Activated gamma-delta T cell (primary cell): ENCODE measurements at places on chromosomes 11 and 22.

DNA sequence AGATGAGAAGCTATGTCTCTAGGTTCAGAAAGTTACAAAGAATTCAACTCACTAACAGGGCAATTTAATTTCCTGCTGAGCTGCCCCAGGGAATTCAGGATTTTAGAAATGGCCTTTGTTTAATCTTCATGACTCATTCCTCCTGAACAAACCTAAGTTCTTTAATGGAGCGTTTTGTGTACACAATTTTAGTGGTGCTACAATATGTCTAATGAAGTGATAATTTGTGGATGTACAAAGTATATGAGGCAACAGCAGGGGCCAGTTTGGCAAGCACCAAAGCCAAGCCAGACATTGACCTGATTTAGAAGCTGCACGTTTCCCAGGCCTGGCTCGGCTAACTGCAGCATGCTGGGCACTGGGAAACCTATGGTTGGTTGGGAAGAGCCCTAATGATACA, 34.4 kb upstream of the HEPHL1 start:
- DNase-seq, result no peak

DNA sequence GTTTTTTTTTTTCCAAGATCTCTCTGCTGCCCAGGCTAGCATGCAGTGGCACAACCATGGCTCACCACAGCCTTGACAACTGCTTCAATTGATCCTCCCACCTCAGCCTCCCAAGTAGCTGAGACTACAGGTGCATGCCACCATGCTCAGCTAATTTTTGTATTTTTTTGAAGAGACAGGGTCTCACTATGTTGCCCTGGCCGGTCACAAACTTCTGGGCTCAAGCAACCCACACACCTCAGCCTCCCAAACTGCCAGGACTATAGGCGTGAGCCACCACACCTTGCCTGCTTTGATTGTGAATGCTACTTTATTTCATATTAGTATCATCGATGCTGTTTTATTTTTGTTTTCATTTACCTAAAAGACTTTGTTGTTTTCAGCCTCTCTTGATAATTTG, 81.5 kb upstream of the GNAZ start:
- no peak for DNase-seq

GRCh38 chr11:132586801-132587200, 945.5 kb downstream of the OPCML start:
- no peak for DNase-seq

GRCh38 chr11:1892116-1892515, 421 bp upstream of the PRR33 start:
- DNase-seq, result no peak

GRCh38 chr11:1779034-1779805, 15.5 kb upstream of the CTSD start:
- no peak for DNase-seq

GRCh38 chr11:40877981-40878380, 581.5 kb downstream of the LRRC4C start:
- DNase-seq, result no peak

DNA sequence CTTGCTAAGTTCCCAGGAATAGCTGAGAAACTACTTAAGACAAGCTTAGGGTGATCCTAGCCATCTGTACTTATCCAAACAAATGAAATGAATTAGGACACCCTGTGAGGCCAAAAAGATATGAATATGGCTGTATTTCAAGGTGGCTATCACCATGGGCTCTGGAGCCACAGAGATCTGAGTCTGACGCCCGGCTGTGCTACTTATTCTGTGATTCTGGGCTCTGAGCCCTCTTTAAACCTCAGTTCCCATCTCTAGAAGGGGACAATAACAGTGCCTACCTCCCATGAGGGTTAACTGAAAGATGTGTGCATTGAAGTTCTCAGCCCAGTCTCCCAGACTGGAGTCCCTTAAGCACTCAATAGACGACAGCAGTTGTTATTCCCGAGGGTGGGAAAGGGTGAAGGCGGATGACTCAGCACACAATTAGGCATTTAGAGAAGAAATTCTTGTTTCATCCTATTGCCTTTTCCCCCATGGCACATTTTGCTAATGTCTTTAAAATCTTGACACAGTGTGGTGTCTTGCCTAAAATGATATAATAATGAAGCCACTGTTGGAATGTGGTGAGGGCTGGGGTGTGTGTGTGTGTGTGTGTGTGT, 132.5 kb downstream of the ADAMTS15 start:
- DNase-seq, result no peak

GRCh38 chr11:95853138-95853537, 62.8 kb downstream of the CEP57 start:
- DNase-seq, result no peak

DNA sequence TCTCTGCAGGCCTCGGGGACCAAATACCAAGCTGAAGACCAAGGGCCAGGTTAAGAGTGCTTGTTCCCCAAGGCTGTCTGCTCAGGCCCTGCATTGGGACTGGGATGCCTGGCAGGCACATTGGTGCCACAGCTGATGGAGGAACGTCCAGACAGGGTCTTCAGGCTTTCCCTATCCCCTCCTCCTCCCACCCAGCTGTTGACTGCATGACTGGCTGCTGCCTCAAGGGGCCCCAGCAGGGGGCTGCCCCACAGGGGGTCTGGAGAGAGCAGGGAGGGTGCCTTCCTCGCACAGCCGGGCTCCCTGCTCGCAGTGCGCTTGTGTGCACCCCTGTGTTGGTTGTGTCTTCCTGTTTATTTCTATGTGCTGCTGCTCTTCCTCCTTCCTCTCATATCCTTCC, 9.9 kb downstream of the RCOR2 start:
- no peak for DNase-seq

- DNase-seq, result no peak
Observed at GRCh38 chr11:76740772-76741171, 42.4 kb upstream of the TSKU start.

DNA sequence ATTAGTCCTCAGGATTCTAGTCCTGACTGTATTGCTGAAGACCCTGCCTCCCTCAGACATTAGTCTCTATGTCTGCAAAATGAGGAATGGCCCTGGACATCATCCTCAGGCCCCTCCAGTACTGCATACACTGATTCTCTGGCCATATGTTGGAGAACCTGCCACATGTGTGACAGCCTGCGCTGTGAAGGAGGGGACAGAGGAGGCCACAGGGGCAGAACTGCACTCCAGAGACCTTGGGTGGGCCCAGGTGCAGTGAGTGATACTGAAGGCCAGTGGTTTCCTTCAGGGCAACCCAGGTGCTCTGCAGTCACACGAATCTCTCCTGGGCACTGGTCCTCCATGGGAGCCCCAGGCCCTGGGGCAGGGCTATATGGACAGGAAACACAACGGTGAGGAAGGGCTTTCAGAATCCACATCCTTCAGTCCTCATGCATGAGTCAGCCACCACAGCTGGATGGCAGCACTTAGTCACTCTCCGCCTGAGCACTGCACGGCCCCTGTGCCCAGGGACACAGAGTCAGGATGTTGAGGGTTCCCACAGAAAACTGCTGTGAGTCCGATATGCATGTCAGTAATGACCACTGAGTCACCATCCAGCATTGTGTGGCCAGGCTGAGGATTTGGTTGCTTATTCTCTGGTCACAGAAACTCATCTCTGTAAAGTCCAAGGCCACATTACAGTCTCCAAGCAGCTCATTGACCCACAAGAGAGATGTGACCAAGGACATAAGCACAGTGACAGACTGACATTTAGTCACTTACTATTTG, 39.7 kb downstream of the ME3 start:
- DNase-seq, result no peak

DNA sequence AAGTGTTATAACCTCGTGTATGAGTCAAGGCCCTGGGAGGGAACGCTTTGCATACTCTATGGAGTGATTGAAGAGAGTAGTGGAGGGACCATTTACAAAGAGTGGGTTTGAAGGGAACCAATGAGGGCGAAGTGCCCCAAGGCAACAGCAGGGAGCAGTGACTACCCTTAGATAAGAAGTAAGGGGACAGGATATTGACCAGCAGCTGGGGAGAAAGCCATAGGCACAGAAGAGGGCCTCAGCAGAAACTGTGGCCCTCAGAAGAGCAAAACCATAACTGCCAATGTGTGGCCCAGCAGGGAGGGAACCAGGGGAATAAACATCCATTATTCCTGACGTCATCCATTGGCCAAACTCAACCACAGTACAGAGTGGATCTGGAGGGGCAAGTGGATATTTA, 24.7 kb downstream of the PARVA start:
- DNase-seq, result no peak
